Left hindlimb (tissue), 1 donor: ENCODE measurements at places on chromosomes 6 and 20.
A peak's percentile ranks its signal among the peaks of the same experiment; 100 is the strongest.

GRCh38 chr6:32954986-32955802 is 2.3 kb upstream of the HLA-DMA start:
- DNase-seq = no peak

DNA sequence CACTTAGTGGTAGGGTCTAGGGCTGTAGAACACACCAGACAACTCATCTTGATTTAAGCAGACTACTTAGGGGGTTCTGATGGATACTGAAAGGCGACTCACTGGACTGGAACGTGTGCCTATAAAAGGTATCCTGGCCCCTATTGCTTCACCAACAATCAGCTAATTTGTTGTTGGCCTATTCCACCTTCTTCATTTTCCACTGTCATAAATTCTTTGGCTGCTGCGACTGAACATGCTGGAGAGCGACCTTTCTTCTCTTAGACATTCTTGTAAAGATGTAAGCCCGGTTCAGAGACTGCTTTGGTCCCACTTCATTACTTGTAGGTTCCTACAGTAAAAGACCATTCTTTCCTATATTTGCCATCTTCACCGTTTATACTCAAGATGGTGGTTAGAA is 609.9 kb upstream of the CITED2 start:
- no peak for DNase-seq

DNA sequence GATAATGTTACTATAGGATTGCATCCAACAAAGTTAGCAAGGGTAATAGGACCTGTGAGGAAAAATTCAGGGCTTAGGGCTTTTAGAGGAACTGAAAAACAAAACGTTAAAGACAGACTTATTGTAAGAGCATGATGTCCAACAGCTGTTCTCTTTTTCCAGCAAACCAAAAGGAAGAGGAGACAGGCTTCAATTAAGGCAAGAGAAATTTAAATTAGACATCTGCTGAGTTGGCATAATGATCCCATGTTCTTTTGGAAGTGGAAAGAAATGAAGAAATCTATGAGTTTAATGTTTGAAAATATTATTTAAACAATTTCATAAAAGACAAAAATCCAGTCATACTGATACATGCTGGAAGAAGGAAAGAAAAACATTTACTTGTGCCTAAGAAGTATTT is 95.7 kb upstream of the HMGCLL1 start:
- DNase-seq = no peak

GRCh38 chr6:169977434-169978265 is 226.2 kb downstream of the ERMARD start:
- no peak for DNase-seq

DNA sequence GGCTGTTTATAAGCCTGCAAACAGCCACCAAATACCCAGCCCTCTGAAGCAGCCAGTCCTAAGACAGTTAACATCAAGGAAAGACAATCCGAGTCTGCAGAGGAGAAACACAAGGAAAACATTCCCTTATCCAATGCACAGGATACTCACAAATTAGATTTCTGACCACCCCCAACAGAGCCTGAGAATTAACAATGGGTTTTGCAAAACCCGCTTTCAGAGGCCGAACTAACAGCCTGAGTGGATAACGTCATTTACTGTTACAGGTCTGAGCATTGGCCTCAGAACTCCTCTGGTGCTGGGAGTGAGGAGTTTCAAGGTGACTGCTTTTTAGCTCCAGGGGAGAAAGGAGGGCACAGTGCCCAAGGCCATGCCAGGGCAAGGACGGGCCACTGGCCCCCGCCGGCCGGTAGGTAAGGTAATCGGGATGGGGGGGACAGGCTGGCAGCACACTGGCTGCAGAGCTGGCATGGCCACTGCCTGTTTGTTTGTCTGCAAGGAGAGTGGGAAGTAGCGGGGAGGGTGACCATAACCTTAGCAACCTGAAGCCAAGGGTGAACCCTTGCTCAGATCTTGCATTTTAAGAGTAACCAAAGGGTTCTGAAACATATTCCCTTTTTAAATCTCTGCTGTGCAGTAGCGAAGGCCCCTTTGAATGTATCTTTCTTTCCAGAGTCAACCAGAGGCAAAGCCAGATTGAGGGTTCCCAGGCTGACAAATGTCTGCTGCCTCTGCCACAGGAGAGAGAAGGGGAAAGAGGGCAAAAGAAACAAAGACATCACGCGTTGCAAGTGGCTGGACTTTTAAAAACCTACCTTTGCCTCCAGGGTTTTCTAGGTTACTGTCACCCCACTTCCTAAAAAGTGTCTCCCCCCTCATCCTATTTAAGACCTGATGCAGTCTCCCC is 3.9 kb downstream of the ZMYND8 start:
- DNase-seq = no peak

DNA sequence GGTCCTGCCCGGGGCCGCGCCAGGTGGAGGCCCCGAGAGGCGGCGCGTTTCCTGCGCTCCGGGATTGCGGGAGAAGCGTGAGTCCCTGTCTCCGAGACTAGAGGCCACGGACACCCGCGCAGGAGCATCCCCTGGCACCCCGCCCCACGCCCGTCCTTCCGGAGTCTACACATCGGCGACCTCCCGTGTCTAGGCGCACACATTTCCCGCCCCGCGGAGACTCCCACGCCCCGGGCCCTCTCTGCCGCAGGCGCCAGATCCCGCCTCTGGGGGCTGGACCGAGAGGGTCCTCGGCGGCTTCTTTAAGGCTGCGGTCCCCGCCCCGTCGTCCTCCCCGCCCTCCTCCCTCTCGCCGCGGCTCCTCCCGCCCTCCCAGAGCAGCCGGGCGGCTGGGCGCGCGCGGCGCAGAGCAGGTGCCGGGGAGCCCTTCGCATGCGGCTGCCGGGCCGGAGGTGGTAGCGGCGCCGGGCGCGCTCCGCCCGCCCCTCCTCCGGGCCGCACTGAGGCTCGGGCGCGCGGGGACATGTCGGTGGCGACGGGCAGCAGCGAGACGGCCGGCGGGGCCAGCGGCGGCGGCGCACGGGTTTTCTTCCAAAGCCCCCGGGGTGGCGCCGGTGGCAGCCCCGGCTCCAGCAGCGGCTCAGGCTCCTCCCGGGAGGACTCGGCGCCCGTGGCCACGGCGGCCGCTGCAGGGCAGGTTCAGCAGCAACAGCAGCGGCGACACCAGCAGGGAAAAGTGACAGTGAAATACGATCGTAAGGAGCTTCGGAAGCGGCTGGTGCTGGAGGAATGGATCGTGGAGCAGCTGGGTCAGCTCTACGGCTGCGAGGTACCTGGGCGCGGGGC is at the start of gene PPP1R14C:
PPP1R14C (plus strand) TSS at position 375 of the 846 bp plus-strand sequence; CDS start at position 524, 149 bp downstream.
- DNase-seq = peak; percentile 68

DNA sequence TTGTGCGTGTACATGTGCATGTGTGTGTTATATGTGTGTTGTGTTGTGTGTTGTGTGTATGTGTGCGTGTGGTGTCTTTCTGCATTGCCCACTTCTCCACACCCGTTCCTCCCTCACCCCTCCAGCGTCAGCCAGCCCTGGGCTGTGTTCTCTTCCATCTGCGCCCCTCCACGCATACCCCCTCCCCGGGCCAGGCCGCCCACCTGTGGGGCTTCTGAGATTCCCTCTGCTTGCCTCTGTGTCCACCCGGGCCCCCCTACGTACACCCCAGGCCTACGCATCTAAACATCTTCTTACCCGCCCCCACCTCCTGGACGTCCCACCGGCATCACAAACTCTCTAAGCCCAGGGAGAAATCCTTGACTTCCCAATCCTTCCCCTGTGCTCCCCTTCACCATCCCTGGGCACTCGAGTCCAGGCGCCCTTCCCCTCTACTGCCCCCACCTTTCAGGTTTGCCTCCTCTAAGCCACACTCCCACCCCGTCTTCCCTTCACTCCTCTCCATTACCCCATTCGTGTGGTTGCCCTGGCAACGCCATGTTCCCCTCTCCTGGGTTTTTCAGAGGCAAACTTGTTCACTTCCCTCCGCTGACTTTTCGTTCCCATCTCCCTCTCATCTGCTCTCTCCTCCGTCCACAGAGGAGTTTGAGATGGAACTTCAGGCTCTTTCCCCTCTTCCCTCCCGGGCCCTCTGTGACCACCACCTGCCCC is 81.7 kb upstream of the NNAT start:
- DNase-seq = no peak

GRCh38 chr6:15501826-15502445 is 160.9 kb downstream of the DTNBP1 start:
- DNase-seq = peak; percentile 84

- no peak for DNase-seq
These were observed 184.4 kb upstream of the ZNF217 start for GRCh38 chr20:53778041-53778516.

- peak; percentile 77 for DNase-seq
These were observed 23.0 kb downstream of the ZBP1 start for GRCh38 chr20:57596998-57597939.

- no peak for DNase-seq
These were observed 42.8 kb downstream of the INSM1 start for GRCh38 chr20:20410678-20411077.

GRCh38 chr6:93454533-93454932 is 35.2 kb upstream of the EPHA7 start:
- DNase-seq = no peak

DNA sequence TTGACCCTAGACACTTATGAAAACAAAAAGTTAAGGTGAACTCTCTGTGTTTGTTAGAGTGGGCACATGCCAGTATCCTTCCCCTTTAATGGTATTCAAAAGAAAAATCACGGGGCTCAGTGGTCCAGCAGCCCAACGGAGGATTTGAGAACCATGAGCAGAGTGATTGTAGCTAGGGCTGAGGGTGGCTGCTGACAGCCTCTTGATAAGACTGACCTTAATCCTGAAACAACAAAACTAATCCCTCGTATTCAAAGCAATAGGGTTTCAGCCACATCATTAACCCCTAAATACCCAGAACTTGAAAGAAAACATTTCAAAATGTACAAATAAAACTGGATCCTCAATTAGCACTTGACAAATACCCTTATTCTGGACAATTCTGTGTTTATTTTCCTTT is 95.1 kb downstream of the SNAP25 start:
- DNase-seq = no peak

- DNase-seq = no peak
These were observed 182.3 kb upstream of the CDYL start for GRCh38 chr6:4593951-4594350.

GRCh38 chr20:34798871-34799270 is 26.6 kb downstream of the NCOA6 start:
- no peak for DNase-seq

DNA sequence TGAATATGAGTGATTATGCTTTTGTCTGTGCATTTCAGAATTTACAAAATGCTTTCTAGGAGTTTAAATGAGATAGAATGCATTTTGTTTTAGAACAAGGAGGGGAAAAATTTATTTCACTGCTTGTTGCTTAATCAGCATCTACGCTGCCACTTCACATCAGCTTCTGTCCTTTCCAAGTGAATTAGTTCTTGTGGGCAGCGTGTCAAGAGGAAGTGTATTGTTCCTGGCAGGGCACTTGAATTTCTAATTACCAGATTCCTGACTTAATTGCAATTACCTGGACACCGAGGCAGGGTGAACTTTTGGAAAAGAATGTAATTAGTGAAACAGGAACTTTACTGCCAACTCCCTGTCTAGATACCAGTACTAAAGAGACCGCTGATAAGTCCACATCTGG is 263.5 kb downstream of the TMEM242 start:
- DNase-seq = no peak

- peak; percentile 87 for DNase-seq
These were observed 1.3 kb upstream of the LRRC1 start for GRCh38 chr6:53793318-53794136.

DNA sequence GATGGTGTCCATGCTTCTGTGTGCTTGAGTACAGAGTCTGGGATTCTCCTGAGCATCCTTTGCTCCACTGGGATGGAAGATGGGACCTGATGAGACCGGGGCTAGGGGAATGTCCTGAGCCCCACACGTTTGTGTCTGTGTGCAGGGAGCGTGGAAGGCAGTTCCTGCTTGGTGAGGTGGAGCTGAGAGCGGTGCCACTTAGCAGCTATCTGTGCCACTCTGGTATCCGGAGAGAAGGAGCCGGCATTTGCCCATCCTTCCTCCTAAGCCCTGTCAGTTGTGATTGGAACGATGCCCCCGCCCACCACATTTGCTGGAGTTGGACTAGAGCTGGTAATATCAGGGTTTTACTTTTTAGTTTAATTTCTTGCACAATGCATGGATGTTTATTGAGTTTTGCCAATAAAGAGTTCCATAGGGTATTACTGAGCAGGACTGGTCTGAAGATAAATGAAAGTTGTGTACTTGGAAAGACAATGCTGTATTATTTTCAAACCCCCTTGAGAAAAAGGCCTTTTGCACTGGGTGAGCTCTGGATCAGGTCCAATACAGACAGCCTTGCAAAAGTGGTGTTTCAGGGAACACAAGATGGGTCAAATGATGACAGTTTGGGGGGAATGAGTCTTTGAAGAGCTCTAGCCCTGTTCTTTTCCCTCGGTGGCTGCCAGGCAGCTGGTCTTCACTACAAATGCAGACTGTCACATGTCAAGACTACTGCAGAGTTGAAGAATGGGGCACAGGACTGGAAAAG is 130.8 kb downstream of the SYCP2 start:
- no peak for DNase-seq

GRCh38 chr20:47929368-47930115 is 144.3 kb upstream of the SULF2 start:
- DNase-seq = peak; percentile 48

DNA sequence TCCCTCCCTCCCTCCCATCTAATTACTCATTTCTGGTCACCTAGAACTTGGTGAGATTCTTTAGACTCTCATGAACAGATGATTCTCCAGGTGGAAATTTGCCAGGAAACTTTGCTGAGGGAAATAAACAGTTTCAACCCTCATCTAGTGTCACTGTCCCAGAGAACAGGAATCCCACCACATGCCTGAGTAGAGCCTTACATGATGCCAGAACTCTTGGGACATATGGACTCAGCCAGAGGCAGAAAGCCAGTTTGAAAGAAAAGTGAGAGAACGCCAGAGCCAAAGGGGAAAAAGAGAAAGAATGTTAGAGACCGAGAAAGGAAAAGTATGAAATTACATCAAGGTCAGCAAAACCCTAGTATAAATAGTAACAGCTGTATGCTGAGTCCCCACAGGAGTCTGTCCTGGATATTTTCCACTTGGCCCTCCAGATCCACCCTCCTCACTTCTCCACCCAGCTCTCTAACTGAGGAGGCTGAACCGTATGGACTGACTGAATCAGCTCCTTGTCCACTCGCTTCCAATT is 127.5 kb upstream of the COL21A1 start:
- DNase-seq = peak; percentile 80

DNA sequence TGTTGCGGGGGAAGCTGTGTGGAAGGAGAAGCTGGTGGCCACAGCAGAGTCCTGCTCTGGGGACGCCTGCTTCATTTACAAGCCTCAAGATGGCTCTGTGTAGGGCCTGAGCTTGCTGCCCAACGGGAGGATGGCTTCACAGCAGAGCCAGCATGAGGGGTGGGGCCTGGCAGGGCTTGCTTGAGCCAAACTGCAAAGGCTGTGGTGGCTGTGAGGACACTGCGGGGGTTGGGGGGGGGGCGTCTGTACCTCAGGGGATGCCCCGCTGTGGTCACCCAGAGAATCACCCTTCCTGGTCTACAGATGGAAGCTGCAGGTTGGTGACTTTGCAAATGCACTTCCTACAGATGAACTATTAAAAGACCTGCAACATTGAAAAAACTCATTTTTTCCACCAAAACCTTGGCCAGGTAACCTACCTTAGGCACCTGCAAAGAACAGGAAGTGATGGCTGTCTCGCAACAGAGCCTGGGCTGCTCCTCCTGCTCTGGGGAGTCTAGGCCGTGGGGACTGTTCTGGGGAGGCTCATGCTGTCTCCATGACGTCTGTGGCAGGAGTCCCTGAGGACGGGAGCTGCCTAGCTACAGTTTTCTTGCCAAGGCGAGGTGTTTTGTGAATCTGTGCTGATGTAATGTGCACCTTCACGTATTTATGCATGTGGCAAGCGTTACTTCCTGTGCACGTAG is 7.3 kb downstream of the NPBWR2 start:
- peak; percentile 20 for DNase-seq

GRCh38 chr6:132257561-132257960 is 143.7 kb downstream of the MOXD1 start:
- no peak for DNase-seq

GRCh38 chr6:150251566-150252186 is 108.8 kb downstream of the PPP1R14C start:
- DNase-seq = no peak
